ENCODE measurements at places on chromosomes 11 and 22. TPM values are rescaled to one million over a fixed set of nuclear protein-coding genes. Genes with fewer than 3 reads are reported as not detected.
A peak's percentile ranks its signal among the peaks of the same experiment; 100 is the strongest.

DNA sequence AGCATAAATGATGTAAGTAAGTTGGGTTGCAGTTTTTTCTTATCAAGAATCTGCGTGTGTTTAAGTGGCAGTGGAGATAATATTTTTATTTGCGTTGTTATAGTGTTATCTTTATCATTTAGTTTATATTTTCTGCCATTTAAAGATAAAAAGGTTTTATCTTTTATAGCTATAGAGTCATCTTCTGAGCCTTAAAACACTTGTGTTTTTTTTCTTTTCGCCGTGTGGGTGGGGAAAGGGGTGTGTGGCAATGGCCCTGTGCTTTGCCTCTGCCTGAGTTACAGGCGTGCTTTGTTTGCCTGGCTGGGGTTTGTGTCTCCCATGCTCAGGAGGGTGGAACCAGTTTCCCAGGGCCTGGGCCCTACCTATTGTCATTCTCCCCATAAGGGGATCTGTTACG is 16.2 kb downstream of the ARHGEF12 start:
- H3K4me1 ChIP-seq = no peaks in the 10 kb centered on the region
- no peaks in the 10 kb centered on the region for H3K36me3 ChIP-seq
- H3K4me3 ChIP-seq = no peak overlapping the region
- no peak for DNase-seq
- no peaks in the 10 kb centered on the region for H3K27me3 ChIP-seq

Gene APOA5
- 0.87 TPM for total RNA-seq

DNA sequence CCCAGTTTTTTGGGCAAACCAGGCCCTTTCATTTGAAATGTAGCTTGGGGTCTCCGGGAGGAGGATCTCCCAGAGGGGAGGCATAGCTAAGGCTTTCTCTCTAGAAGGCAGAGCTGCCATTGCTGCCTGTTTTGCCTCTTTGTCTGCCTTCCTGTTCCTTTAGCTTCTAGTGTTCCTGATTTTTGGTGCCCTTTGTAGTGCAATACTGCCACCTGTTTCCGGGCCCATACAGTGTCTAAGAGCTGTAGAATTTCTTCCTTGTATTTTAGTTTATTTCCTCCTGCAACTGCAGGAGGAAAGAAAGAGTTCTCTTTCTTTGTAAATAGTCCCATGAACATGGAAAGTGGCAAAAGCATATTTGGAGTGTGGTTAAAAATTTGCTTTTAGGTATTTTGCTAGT is 19.3 kb upstream of the GLYATL1 start:
- no peaks in the 10 kb centered on the region for H3K27me3 ChIP-seq
- H3K36me3 ChIP-seq = no peaks in the 10 kb centered on the region
- no peak overlapping the region for H3K4me3 ChIP-seq

GRCh38 chr11:43074810-43075209 is 237.0 kb upstream of the API5 start:
- H3K27me3 ChIP-seq = no peaks in the 10 kb centered on the region
- no peak overlapping the region for H3K4me3 ChIP-seq
- no peaks in the 10 kb centered on the region for H3K36me3 ChIP-seq
- DNase-seq = no peak
- H3K27ac ChIP-seq = no peak overlapping the region
- no peaks in the 10 kb centered on the region for H3K4me1 ChIP-seq

Gene SPON1
- total RNA-seq = 28.2 TPM

Gene LSP1
- total RNA-seq = 11.6 TPM

GRCh38 chr22:21937821-21938070 is 14.9 kb downstream of the PPM1F start:
- H3K36me3 ChIP-seq = peaks cover 7% of the 10 kb centered on the region
- H3K27me3 ChIP-seq = no peaks in the 10 kb centered on the region
- peak overlapping the region; percentile 90 for H3K27ac ChIP-seq
- peak overlapping the region; percentile 51 for H3K4me3 ChIP-seq
- DNase-seq = no peak
- peaks cover 16% of the 10 kb centered on the region for H3K4me1 ChIP-seq

Gene PTS
- total RNA-seq = 28.7 TPM

DNA sequence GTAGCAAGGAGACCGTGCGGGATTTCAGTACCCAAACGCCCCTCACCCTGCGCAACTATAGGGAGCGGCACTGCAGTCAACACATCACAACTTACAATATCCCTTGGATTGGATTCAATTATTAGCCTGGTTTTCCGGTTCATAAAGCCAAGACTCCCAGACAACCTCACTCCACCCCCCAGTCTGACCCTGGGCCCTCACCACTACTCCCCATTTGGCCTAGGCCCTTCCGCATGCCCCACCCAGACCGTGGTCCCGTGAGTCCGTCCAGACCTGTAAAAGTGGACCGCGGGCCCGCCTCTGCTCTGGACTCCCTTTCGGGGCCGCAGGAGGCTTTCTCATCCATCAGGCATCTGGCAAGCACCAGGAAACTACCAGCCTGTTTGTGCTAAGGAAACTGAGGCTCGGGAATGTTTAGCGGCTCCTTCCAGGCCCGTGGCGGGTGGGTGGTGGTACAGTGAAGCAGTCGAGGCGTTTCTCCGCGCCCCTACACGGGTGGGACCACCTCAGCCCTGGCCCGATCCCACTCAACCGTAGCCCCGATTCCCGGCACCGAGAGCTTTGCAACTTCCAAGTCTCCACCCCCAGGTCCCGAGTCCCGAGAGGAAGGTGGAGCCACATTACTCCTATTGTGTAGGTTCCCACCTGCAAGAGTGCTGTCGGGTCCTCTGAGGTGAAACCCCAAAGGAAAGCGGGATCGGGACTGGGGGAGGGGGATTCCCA is 679 bp upstream of the DPP3 start:
- H3K4me1 ChIP-seq = no peaks in the 10 kb centered on the region
- no peaks in the 10 kb centered on the region for H3K36me3 ChIP-seq
- H3K27ac ChIP-seq = peak overlapping the region; percentile 85
- H3K4me3 ChIP-seq = peak overlapping the region; percentile 59
- DNase-seq = no peak

Gene BTBD18
- total RNA-seq = not detected

Gene CPSF7
- total RNA-seq = 66.8 TPM

DNA sequence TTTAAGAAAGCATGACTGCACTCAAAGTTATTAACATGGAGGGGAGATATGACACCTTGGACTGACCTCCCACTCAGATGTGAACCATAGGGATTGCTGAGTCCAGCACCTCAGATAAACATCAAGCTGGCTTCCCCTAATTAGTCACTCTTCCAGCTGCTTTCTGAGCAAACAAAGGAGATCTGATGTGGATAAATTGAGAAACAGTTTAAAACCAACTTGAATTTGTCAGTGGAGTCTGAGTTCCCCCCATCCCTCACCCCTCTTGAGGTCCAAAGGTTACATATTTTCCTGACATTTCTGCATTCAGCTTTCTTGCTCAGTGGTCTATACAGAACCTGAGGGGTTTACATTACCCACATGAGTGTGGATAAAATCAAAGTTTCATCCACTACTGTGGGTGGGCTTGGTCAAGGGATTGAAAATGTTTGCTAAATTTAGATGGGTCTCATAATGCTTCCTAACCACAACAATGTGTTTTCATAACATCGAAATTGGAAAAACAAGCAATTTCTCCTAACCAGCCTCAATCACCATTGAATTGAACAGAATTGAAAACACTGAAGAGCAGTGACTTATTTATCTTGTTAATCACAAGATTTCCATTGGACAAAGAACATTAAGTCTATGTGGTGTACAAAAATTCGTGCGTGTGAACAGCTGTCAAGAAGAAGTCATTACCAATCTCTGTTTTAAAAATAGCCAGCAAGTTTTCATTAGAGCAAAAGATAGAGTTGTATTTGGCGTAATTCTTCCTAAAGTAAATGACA is 292.3 kb downstream of the METTL15 start:
- H3K27ac ChIP-seq = no peak overlapping the region
- no peaks in the 10 kb centered on the region for H3K4me1 ChIP-seq
- no peak overlapping the region for H3K4me3 ChIP-seq
- no peaks in the 10 kb centered on the region for H3K36me3 ChIP-seq

Gene MMP8
- not detected for total RNA-seq

GRCh38 chr11:107359701-107360100 is 97.9 kb downstream of the CWF19L2 start:
- no peak for DNase-seq
- H3K4me1 ChIP-seq = no peaks in the 10 kb centered on the region
- no peak overlapping the region for H3K4me3 ChIP-seq
- no peaks in the 10 kb centered on the region for H3K27me3 ChIP-seq
- H3K36me3 ChIP-seq = no peaks in the 10 kb centered on the region

GRCh38 chr11:69368119-69368880 is 74.3 kb downstream of the MYEOV start:
- H3K36me3 ChIP-seq = no peaks in the 10 kb centered on the region
- H3K4me3 ChIP-seq = no peak overlapping the region
- H3K27ac ChIP-seq = no peak overlapping the region
- DNase-seq = no peak
- H3K4me1 ChIP-seq = no peaks in the 10 kb centered on the region
- H3K27me3 ChIP-seq = no peaks in the 10 kb centered on the region

DNA sequence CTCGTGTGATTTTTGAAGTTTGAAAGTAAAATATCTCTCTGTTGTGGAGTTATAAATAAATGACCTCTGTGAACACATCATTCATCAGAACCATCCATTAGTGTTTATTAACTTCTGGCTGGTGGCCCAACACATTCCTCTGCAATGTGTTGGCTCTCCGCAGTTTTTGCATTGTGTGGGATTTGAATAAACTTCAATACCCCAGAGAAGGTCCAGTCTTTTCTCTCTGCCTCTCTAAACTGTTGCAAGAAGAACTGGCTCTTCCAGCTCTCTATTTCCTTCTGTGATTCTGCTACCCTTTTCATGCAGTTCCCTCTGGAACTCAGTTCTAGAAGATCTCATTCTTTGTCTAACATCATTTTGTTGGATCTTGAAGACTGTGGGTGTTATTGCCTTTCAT is 125.0 kb upstream of the ARHGAP42 start:
- H3K4me1 ChIP-seq = no peaks in the 10 kb centered on the region
- H3K36me3 ChIP-seq = no peaks in the 10 kb centered on the region
- no peak overlapping the region for H3K4me3 ChIP-seq
- no peaks in the 10 kb centered on the region for H3K27me3 ChIP-seq
- no peak for DNase-seq

DNA sequence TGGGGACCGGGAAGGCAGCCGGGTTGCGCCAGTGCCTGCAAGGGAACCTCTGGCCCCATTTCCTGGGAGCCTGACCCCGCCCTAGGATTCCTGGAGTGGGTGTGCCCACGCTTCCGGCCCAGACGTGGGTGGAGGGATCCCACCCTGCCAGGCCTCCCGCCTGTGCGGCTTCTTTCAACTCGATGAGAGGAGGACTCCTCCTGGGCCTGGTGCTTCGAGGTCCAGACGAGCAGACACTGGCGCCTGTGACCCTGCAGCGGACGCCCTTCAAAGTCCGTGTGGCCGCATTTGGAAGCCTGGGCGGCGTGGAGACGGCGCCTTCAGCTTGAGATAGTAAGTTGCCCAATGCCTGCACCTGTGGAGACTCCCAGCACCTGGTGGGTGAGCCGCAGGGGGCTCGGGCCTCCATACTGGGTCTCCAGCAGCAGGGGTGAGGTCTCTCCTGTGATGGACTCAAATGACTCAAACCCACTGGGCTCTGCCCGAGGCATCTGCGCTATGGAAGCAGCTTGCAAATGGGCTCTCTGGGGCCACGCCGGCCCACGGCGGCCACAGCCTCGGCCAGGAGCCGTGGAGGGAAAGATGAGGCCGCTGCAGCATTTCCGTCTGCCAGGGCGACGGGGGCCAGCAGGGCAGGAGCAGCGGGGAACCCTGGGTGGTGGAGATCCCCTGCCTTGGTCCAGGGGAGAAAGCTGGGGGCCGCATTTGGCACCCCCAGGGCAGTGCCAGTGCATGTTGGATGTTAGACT is 64.3 kb upstream of the PPARA start:
- peak; percentile 81 for DNase-seq
- H3K27me3 ChIP-seq = no peaks in the 10 kb centered on the region
- H3K36me3 ChIP-seq = no peaks in the 10 kb centered on the region
- peak overlapping the region; percentile 7 for H3K4me3 ChIP-seq

Gene IGSF9B
- total RNA-seq = 10.2 TPM

DNA sequence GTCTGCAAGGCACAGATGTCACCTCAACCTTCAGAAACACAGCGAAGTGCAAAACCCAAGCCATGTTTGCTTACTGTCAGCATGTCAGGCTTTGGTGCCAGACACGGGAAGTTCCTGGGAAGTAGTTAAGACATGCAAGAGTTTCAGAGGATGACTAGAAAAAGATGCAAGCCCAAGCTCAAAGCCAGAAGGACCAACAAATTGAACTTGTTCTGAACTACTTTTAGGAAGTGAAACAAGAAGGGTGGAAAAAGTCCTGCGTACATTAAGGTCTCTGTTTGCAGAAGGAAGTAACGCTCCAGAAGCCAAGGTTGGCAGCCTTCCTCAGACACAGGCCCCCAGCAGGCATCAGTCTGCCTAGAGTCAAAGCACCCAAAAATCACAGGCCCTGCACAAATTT is 2.6 kb downstream of the AP1B1 start:
- no peak for DNase-seq
- H3K36me3 ChIP-seq = no peaks in the 10 kb centered on the region
- H3K4me1 ChIP-seq = peaks cover 15% of the 10 kb centered on the region

- no peak for DNase-seq
- H3K27ac ChIP-seq = peak overlapping the region; percentile 83
- no peaks in the 10 kb centered on the region for H3K36me3 ChIP-seq
- no peak overlapping the region for H3K4me3 ChIP-seq
Measured at GRCh38 chr11:111736621-111737443, 29.4 kb downstream of the PPP2R1B start.

GRCh38 chr11:32288276-32288675 is 147.1 kb downstream of the WT1 start:
- H3K27me3 ChIP-seq = no peaks in the 10 kb centered on the region
- H3K4me1 ChIP-seq = no peaks in the 10 kb centered on the region
- no peaks in the 10 kb centered on the region for H3K36me3 ChIP-seq
- no peak overlapping the region for H3K27ac ChIP-seq

Data from prostate gland (tissue), 2 donors.